Heart left ventricle (tissue), 16 donors: ENCODE measurements at places on chromosomes 5 and 9.
A peak's percentile ranks its signal among the peaks of the same experiment; 100 is the strongest.

DNA sequence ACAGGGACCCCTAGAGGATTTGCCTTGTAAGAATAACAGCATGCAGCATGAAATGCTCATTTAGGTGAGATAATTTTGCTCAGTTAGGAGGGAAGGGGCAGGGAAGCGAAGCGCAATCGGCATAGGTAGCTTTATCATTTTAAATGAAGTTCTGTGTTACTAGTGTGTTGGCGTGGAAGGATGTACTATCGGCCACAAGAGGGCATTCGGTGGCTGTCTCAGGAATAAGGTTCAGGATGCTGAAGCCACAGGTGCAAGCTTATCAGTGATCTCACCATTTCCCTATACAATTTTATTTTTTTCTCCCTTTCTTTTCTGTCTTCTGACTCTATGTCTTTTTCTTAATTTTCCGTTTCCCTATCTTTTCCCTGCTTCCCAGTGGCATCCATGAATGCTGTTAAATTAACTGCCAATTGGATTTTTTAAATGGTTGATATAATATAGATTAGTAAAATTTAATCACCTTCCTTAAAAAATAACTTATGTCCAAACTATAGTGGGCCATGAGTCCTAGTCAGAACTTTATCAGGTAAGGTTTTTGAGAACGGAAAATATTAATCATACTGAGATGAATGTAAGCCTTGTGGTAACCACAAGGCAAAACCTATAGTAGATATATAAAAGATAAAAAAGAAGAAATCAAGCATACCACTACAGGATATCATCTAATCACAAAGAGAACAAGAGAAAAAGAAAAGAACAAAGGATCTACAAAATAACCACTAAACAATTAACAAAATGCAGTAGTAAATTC lies 1.2 kb upstream of the INSL6 start:
- DNase-seq, result peak; percentile 29

GRCh38 chr5:68648944-68649857 lies 433.6 kb downstream of the PIK3R1 start:
- DNase-seq, result no peak

GRCh38 chr5:140043508-140043872 lies 391 bp upstream of the NRG2 start:
- peak; percentile 61 for DNase-seq

- no peak for DNase-seq
Observed at GRCh38 chr9:36959681-36960574, 74.1 kb downstream of the PAX5 start.

DNA sequence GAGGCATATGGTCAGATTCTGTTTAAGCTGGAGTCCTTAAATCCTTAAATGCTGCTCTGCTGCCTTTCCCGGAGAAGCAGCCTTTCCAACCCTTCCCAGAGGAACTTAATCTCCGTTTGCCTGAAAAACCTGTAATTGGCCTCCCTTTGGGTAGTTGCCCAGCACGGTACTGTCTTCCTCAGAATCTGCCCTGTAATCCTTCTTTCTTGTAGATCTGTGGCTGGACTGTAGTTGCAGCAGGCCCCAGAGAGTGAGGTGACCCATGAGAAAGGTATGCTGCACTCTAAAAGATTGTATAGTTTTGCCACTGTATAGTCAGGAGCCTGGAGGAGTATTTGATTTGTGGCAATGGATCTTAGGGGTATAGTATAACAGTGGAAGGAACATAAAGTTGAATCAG lies 11.7 kb downstream of the SPIN1 start:
- DNase-seq, result no peak

- DNase-seq, result no peak
Observed at GRCh38 chr9:32590898-32591297, 17.9 kb upstream of the NDUFB6 start.

DNA sequence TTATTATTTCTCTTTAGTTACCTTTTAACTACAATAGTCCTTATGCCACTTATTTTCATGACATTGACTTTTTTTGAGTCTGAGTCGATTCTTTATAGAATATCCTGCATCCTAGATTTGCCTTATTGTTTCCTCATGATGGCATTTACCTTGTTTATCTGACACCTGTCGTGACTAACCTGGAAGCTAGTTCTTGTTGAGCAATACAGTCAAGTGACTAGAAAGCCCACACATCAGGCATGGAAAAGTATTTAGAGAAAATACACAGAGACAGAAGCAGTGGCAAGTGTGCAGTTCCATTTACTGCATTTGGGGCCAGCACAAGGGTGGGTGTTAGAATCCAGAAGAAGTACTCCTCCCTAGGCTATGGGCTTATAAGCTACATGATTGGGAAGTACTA lies 97.8 kb downstream of the ERMP1 start:
- no peak for DNase-seq

GRCh38 chr5:137233726-137234125 lies 265.4 kb downstream of the SPOCK1 start:
- no peak for DNase-seq

DNA sequence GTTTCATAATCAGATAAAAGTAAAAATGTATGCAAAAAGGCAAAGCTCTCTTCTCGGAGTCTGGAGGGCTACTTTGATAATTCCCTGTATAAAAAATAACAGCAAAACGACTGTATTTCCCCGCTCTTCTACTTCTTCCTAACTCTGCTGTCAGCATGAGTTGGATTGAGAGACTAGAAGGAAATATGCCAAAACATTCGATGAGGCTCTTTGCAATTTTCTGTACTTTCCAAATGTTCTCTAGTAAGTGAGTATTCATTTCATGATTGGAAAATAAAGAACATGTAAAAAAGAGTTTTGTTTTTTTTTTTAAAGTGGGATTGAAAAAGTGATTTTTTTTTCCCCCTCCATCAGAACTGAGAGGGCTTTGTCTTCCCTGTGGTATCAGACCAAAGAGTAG lies 677.5 kb downstream of the ACTL7B start:
- DNase-seq, result no peak

GRCh38 chr9:115157245-115157674 lies 39.3 kb upstream of the TNC start:
- no peak for DNase-seq

- DNase-seq, result no peak
Observed at GRCh38 chr5:30287890-30288289, 905.6 kb upstream of the CDH6 start.

DNA sequence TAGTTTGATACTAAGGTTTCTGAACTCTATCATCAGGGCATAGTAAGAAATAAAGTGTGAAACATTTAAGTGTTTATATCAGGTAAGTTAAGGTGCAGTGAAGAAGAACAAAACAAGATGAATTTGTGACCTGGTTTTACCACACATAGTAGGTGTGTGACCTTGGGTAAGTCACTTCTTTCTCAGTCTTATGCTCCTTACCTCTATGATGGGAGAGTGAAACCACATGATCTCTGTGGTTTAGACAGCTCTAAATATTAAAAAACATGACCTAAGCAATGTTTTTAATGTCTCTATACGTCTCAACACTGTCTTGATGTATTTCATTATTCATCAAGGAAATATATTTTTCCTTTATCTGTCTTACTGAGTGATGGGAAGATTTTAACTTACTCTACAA lies 629.6 kb upstream of the DMAC1 start:
- DNase-seq, result no peak

- no peak for DNase-seq
Observed at GRCh38 chr9:19033015-19033414, at the start of gene SAXO1. Gene SAXO1 (minus strand): TSS chr9:19033209. CDS start chr9:19032908, 301 bp downstream.

DNA sequence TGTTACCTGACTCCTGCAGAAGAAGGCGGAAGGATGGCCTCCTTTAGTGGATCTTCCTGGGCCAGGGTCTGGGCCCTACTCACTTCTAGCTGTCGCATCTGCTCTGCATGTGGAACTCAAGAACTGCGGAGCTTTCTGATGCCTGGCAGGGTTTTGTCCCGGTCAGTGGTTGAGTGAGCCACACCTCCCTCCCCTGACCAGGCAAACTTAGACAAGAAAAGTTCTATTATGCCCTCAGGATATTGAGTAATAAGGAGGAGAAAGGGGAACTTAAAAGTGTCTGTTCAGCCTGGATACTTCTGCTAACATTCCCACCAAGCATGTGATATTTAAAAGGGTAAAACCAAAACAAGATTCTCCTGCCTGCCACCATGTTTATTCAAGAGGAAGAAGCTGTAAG lies at the start of gene FYB1:
FYB1 (minus strand) TSS at position 127 of the 400 bp plus-strand sequence. CDS start 16,603 bp downstream, outside the sequence.
- peak; percentile 35 for DNase-seq

GRCh38 chr5:20276061-20276958 lies 288.3 kb upstream of the CDH18 start:
- DNase-seq, result no peak

DNA sequence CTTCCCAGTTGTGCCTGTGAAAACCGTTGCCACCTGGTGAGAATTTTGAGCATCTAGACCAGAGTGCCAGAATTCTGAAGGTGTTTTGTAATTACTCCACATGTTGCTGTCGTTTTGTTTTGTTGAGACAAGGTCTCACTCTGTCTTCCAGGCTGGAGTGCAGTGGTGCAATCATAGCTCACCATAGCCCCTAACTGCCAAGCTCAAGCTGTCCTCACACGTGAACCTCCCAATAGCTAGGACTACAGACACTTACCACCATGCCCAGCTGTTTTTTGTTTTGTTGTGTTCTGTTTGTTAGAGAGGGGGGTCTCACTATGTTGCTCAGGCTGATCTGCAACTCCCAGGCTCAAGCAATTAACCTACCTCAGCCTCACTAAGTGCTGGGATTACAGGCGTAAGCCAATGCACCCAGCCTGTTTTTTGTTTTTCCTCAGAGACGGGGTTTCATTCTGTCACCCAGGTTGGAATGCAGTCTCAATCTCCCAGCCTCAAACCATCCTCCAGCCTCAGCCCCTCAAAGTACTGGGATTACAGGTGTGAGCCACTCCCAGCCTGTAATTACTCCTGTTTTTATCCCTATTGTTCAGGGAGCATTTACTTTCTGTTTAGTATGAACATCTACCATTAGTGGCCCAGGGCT lies 121.1 kb upstream of the DMRT1 start:
- no peak for DNase-seq

DNA sequence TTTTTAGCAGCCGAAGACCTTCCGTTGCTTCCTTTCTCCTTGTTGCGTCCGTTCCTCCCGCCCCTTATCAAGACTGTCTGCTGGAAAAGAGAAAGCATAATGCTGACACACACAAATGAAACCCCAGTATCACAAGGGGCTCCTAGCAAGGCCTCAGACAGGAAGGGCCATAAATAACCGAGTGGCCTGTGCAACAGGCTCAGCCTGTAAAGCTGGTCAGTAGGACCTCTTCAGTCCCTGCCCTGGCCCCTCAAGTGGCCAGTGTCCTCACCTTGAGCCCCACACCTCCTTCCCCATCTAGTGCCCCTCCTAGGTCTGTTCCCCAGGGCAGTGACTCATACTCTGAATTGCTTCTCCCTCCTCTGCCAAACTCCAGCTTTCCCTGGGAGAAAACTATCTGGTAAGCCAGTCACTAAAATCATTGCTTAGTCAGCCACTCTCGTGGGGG lies 174.6 kb upstream of the IL12B start:
- DNase-seq, result peak; percentile 33

DNA sequence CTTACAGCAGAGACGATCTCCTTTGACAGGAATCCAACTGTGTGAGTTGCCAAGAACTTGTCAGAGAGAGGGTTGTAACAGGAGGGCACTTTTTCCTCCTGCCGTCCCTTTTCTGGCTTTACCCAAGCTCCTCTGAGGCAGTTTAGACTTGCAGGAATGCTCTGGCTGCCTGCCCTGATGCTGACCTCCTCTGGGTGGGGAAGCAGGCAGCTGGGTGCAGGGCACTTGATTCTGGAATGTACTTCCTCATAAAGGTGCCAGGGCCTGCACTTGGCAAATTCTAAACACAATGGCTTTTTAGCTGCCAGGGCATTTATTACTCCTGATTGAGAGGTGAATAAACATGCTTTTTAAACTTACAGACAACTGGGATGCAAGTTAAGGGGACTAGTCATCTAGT lies 190.4 kb downstream of the EPB41L4A start:
- DNase-seq, result peak; percentile 92

- no peak for DNase-seq
Observed at GRCh38 chr5:170338933-170339779, 41.6 kb upstream of the LCP2 start.

- DNase-seq, result peak; percentile 41
Observed at GRCh38 chr9:98074115-98074990, 17.8 kb downstream of the NANS start.

DNA sequence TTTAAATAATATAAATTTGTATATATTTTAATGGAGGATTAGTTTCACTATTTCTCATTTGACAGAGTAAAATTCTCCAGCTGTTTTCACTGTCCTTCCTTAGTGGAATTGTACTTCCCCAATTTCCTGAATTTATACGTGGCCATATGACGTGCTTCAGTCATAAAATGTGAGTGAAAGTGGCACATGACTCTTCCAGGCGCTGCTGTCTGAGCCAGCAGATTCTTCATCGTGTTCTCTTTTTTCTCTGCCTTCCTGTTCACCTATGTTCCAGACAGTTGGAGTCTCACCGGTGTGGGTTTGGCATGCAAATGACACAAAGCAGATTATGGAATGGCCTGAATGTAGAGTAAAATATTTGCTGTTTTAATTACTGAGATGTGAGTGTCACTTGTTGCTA lies 684.1 kb downstream of the SEMA5A start:
- DNase-seq, result no peak

DNA sequence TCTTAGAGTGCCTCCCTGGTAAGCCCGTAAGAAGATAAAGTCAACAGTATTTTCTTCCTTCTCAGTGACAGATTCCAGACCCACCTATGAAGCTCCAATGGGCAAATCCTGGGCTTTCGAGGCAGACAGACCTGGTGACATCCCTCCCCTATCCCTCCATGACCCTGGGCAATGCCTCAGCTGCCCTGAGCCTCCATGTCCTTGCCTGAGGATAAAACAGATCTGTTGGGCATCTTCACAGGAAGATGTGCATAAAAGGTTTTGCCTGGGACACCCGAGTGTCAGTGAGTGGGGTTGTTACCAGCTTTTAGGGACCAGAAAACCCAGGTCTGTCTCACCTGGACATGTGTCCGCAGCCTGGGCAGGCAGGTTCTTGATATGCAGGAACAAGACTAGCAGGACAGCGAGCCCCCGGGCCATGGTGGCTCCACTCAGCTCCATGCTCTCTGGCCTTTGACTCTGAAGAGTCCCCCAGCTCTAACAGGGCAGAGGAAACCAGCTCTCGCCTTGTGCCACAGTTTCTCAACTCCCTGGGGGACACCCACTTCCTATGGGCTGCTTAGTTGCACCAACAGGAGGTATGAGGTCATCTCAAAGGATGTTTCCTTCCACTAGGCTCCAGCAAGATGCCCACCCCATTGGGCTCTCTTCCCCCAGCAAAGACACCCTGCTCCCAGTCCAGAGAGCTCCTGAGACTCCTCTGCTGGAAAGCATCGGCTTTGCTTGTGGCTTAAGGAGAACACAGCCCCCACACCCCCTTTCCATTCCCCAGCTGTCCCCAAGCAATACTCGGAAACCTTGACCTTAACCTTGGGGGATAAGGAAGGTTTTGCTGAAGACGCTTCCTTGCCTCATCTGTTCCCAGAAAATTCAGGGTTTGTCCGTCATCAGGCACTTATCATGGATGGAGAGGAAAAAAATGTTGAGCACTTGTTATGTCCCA lies at the start of gene FCN1:
FCN1 (minus strand) TSS at position 482 of the 943 bp plus-strand sequence; CDS start at position 441, 41 bp downstream.
- DNase-seq, result no peak
